ENCODE measurements at places on chromosomes 12 and 14. TPM values are rescaled to one million over a fixed set of nuclear protein-coding genes. Genes with fewer than 3 reads are reported as not detected.

LRFN5 gene
- total RNA-seq = not detected

CRY1 gene
- 25.1 TPM for total RNA-seq

INHBC gene
- not detected for total RNA-seq

RAB21 gene
- total RNA-seq = 38.3 TPM

MFAP5 gene
- total RNA-seq = 0.12 TPM

SAMD4A gene
- 12.0 TPM for total RNA-seq

PLA2G1B gene
- total RNA-seq = not detected

JDP2 gene
- 36.0 TPM for total RNA-seq

NGB gene
- total RNA-seq = not detected

CLEC1B gene
- not detected for total RNA-seq

TRIM9 gene
- 13.4 TPM for total RNA-seq

GPRC5D gene
- total RNA-seq = not detected

A2ML1 gene
- not detected for total RNA-seq

PLCZ1 gene
- total RNA-seq = not detected

TMEM119 gene
- 0.20 TPM for total RNA-seq

EML1 gene
- 34.0 TPM for total RNA-seq

SOCS4 gene
- total RNA-seq = 13.1 TPM

MYO1H gene
- not detected for total RNA-seq
